Activated CD4-positive, alpha-beta memory T cell treated with anti-CD3 and anti-CD28 coated beads for 36 hours (primary cell): ENCODE measurements at places on chromosomes 7 and 10.

DNA sequence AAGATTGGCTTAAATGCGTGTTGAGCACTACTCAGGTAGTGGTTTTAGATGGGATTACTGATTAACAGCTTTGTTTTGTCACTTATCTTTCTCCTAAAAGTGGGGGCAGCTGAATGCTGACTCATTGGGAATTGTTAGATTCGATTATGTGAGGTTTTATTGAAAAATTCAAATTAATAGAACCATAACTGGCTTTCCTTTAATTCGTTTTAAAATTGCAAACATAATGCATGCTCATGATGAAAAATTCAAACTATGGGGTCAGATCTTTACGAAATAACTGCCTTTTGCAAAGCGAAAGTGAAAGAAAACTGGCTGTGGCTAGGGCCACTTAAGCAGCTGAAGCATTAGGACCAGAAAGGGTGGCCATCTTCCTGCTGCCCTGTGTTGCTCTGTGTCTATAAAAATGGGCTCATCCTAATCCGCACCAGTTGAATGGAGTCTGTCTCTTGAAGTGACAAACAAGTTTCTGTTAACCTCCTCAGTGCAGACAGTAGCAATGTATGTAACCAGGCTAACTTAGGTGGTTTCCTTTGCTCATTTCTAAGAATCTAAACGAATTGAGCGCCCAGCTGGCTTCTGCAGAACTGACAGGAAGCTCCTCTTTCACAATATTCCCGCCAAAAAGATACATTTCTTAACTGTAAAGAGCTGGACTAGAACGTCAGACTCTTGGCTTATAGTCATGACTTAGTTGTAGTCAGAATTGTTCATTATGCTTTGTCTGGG is 27.8 kb downstream of the DENND10 start:
- DNase-seq: peak; percentile 76

GRCh38 chr7:100547872-100548271 is 8.9 kb downstream of the AGFG2 start:
- no peak for DNase-seq

DNA sequence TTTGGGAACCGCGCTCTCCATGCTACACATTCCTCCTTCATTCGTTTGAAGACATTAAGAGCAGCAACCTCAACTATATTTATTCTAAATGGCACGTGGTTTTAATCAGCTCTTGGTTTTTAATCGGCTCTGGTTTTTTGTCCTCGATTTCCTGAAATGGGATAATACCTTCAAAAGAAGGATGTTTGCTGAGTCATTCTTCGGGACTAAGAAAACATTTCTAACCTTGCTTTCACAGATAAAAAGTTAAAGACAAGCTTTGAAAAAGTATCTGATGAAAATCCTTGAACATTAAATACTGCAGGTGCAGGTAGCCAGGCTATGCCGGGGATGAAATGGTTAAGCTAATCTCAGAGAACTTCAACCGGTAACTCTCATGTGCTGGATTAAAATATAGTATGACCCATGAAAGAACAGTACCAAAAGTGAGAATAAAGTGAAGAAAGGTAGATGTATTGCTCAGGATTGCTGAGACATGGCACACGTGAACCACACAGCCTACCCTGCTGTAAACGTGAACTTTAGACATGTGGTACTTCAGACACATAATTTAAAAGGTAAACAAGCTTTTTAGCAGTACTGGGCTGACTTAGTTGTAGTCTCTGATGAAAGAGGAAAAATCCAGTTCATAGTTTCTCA is 89.1 kb downstream of the PTPRN2 start:
- no peak for DNase-seq

GRCh38 chr7:17043012-17043877 is 161.5 kb upstream of the AGR3 start:
- DNase-seq: no peak

DNA sequence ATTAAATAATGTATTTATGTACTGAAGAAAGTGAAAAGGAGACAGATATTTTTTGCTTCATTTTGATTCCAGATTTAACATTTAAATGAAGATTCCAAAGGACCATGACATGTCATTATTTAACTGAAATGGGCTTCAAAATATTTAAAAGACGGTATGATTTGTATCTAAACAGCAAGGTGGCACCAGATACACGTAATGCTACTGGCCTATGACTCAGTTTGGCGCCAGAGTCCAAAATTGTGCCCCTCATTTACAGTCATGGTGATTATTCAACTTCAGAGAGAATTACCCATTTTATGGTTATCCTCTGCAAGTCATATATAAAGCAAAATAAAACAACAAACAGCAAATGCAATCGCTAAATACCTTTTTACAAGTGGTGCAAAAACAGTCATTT is 94.5 kb downstream of the ETV1 start:
- no peak for DNase-seq

DNA sequence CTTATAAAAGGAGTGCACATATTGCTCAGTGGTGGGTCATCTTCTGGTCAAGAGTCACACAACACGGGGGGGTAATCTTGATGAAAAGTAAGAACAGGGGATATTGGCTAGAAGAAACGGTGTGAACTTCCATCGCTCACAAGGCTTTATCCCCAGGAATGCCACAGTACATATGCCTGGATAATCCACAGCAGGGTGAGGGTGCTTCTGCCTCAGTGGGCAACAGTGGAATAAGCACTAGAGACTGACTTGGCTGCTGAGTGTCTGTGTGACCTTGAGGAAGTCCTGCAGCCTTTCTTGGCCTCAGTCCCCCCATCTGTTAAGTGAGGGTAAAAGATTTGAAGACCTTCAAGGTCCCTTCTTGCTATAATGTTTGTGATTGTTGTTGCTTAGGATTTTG is 44.9 kb upstream of the SHH start:
- DNase-seq: no peak

GRCh38 chr10:30893208-30893607 is 138.5 kb downstream of the ZNF438 start:
- DNase-seq: no peak

DNA sequence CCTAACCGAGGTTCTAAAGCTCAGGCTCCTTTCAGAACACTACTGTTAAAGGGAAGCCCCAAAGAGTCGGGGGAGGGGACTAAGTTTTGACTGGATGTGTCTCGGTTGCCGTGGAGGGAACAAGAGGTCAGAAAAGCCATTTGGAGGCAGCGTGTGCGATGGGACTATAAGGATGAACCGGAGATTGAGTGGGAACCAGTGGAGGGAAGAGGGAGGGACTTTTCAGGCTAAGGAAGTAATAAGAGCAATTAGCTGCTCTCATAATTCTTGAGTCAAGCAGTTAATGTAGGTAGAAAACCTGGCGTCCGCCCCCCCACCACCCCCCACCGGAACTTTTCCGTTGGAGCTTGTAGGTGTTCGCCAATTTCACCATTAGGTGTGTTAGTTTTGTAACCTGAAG is 491 bp upstream of the AKAP9 start:
- peak; percentile 54 for DNase-seq

DNA sequence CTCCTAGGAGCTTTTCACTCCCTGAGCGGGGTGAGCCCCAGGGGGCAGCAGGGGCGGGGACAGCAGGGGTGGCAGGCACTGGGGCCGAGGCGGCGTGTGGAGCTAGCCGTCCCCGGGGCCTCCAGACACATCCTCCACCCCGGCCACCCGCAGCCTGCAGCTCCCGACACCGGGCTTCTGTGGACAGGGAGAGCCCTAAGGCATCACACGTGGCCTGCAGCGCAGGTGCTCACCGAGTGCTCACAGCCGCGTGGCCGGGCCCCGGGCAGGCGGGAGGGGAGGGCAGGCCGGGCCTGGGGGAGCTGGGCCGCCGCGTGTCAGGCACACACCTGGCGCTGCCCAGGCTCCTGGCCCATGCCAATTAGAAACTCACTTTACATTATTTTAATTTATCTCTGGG is 51.4 kb downstream of the MICALL2 start:
- DNase-seq: no peak

GRCh38 chr10:110326351-110327032 is 21.8 kb upstream of the SMNDC1 start:
- DNase-seq: no peak

DNA sequence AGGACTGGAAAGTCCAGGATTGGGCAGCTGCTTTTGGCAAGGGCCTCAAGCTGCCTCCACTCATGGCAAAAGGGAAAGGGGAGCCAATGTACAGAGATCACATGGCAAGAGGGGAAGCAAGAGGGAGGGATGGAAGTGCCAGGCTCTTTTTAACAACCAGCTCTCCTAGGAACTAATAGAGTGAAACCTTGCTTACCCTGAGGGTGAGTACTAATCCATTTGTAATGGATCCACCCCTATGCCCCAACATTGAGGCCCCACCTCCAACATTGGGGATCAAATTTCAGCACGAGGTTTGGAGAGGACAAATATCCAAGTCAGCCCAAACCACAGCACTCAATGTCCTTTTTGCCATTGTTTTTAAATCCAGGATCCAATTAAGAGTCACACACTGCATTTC is 12.5 kb downstream of the HABP2 start:
- DNase-seq: no peak

- no peak for DNase-seq
These were observed 11.0 kb upstream of the TLL2 start for GRCh38 chr10:96524741-96525140.

GRCh38 chr10:52818019-52818418 is 45.4 kb upstream of the MBL2 start:
- no peak for DNase-seq

GRCh38 chr10:68828833-68829232 is 1.5 kb downstream of the STOX1 start:
- DNase-seq: no peak

- no peak for DNase-seq
These were observed 67.8 kb downstream of the PTEN start for GRCh38 chr10:87930934-87931835.

GRCh38 chr10:5424751-5425150 is 12.4 kb downstream of the NET1 start:
- DNase-seq: no peak

GRCh38 chr7:135666156-135666555 is 3.8 kb downstream of the STMP1 start:
- DNase-seq: no peak

- DNase-seq: no peak
These were observed 20.3 kb downstream of the TAC1 start for GRCh38 chr7:97752215-97752614.
